CD4-positive, alpha-beta T cell treated with Interleukin-1 beta for 1 hour (primary cell): ENCODE measurements at places on chromosomes 5 and 9.

DNA sequence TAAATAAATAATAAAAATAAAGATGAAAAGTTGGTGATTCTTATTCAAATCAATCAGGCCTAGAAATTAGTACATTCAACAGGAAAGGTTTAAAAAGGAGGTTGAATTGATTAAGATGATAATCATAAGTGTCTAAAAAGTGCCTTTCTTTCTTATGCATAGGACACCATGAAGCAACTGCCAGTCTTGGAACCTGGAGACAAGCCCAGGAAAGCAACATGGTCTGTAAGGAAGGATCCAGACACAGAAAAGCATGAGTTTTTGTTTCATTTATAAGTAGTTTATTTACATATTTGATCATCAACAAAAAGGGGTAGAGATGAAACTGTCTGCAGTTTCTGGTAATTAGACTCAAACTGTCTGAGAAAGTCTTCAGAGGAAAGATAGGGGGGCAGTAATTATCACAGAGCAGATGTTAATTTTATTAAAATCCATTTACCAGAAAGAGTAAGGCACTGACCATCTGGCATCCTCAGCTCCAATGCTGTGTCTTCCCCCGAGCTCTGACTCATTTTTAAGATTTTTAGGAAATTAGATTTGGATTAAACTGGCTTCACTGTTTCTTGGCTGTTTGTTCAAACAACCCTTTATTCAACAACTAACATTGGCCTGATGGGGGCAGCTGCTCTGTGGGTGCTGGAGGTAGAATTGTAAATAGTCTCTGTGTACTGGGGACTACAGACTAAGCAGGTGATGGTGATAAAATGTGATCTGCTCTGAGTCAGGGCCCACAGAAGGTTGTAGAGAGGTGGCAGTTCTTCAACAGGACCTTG is 2.7 kb downstream of the RABEPK start:
- DNase-seq = no peak

GRCh38 chr9:137816531-137817235 is 60.9 kb upstream of the CACNA1B start:
- no peak for DNase-seq

GRCh38 chr5:56159521-56159947 is 73.6 kb downstream of the ANKRD55 start:
- peak; percentile 53 for DNase-seq

DNA sequence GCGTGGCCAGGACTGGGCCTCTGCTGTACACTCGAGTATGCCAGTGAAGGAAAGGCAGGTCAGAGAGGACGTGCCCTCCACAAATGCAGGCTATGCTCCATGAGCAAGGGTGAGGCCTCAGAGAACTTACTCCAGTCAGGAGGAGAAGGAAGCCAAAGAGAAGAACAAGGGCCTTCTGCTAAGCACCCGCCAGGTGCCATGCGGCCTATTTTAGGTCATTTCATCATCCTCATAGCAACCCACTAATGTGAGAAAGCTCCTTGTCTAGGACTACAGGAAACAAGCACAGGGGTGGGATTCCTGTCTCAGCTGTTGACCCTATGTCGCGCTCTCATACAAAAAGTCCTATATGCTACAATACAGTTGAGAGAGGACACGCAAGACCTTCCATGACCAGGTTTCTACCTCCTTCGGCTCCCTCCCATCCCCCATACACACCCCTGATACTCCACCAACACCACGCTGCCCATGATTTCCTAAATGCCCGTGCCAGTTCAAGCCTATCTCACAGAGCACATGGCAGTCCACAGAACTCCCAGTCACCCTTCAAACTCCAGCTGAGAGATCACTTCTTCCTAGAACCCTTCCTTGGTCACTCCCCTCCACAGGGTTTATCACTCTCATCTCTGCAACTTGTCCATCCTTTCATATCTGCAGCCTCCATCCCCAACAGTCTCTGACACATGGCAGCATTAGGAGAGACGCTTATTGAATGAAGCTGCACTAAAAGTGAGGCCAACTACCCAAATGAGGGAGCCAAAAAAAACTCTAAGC is 26.8 kb downstream of the PSMB7 start:
- no peak for DNase-seq

DNA sequence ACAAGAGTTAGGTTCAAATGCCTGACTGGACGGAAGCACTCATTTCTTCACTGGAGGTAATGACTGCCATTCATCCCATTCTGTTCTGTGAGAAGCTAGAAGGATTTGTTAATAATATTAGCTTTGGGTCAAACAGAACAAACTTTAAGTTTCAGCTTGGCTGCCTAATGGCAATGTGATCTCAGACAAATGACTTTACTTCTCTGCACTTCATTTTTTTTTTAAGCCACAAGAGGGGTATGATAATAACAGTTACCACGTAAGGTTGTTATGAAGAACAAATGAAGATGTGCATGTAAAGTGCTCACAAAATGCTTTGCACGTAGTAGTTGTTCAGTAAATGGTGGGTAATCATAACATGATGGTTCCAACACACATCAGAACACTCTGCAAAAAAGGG is 199.4 kb downstream of the PAPPA start:
- DNase-seq = no peak

DNA sequence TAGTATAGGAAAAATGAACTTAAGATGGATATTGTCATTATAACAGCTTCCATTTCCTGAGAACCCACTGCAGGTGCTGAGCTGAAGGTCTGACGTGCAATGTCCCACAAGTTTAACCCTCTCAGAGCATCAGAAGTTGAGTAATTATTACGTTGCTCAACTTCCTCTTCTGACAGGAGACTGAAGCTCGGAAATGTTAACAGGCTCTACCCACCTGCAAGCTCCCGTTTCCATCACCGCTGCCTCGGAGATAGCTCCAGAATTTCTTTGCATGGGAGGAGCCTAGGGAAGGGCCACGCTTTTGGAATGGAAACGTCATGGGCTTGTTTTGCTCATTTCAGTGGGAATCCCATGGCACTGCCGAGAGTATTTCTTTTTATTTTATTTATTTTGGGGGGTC is 1.0 kb upstream of the NTMT1 start:
- DNase-seq = peak; percentile 59

DNA sequence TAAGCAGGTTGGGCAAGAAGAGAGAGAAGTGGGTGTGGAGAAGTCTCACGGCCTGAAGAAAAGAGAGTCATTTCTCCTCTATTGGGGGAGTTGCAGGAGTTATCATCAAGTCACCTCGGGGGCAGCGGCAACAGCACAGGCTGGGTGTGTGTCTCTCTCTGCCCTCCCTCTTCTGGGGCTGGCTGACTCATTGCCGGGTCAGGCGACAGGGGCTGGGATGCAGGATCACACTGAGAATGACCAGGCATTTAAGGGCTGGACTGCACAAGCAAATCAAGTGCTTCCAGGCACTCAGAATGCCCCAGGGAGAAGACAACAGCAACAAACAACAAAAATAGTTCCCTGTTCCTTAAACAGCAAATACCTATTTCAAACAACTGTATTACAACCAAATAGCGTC is 6.3 kb upstream of the EQTN start:
- no peak for DNase-seq

GRCh38 chr9:125966959-125967711 is 220.0 kb downstream of the PBX3 start:
- no peak for DNase-seq
